ENCODE measurements at places on chromosomes 12 and 14.

DNA sequence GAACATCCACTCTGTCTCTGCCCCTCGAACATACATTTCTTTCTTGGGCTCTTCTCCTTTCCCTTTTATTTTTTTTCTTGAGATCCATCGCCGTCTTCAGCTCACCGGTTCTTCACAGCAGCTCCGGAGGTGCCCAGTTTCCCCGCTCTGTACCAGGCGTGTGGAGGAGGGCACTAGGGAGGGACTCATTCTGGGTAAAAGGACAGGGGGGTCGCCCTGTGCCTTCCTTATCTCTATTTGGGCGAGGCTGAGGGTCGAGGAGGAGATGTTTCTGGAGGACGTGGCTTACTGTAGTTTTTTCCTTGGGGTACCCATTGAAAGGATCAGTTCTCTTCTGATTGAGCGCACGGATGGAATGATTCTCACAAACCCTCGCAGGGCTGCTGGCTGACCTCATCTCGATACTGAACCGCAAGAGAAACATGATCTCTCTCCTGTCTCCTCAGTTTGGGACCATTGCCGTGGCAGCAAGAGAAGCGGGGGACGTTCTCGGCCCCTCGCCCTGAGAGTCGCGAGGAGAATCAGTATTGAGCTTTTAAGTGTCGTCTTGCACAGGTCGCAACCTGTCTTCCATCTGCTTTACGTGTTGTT, 386 bp downstream of the LIN52 start:
- DNase-seq: no peak

- DNase-seq: no peak
Observed at GRCh38 chr14:88521818-88522217, 33.0 kb downstream of the PTPN21 start.

GRCh38 chr12:99712281-99712680, 64.7 kb downstream of the GARIN6 start:
- DNase-seq: no peak

DNA sequence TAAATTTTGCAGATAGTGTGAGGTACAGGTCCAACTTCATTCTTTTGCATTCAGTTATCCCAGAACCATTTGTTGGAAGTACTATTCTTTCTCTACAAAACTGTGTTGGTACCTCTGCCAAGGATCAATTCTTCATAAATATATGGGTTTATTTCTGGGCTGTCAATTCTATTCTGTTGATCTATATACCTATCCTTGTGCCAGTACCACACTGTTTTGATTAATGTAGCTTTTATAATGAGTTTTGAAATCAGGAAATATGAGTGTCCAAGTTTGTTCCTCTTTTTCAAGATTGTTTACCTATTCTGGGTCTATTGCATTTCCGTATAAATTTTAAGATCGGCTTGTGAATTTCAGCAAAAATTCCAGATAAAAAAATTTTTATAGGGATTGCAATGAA, 48.1 kb downstream of the RERG start:
- no peak for DNase-seq

GRCh38 chr12:72207079-72207478, 65.1 kb upstream of the TRHDE start:
- no peak for DNase-seq

GRCh38 chr12:132818562-132818961, 10.1 kb downstream of the GOLGA3 start:
- DNase-seq: no peak

- DNase-seq: no peak
Observed at GRCh38 chr14:59679872-59680271, 103.3 kb upstream of the CCDC175 start.

GRCh38 chr12:68434391-68435298, 102.5 kb upstream of the MDM1 start:
- no peak for DNase-seq

GRCh38 chr14:72640911-72641485, 252.9 kb downstream of the DPF3 start:
- no peak for DNase-seq

GRCh38 chr12:85662207-85662602, 174.0 kb downstream of the RASSF9 start:
- DNase-seq: no peak

DNA sequence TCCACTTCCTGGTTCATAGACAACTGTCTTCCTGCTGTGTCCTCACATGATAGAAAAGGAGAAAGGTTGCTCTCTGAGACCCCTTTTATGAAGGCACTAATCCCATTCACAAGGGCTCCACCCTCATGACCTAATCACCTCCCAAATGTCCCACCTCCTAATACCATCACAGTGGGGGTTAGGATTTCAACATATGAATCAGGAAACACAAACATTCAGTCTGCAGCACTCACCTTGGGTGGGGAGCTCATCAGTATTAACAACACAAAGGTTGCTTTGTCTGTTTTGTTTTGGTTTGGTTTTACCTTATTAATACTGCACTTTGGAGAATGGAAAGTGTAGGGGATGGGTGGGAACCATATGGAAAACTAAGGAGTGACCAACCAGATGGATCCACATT, 10.5 kb upstream of the SMCO2 start:
- no peak for DNase-seq

- no peak for DNase-seq
Observed at GRCh38 chr14:64979336-64980074, 7.2 kb upstream of the FNTB start.

GRCh38 chr12:88662961-88663360, 82.7 kb upstream of the KITLG start:
- DNase-seq: no peak

GRCh38 chr12:32277774-32278173, 121.6 kb upstream of the FGD4 start:
- DNase-seq: no peak

DNA sequence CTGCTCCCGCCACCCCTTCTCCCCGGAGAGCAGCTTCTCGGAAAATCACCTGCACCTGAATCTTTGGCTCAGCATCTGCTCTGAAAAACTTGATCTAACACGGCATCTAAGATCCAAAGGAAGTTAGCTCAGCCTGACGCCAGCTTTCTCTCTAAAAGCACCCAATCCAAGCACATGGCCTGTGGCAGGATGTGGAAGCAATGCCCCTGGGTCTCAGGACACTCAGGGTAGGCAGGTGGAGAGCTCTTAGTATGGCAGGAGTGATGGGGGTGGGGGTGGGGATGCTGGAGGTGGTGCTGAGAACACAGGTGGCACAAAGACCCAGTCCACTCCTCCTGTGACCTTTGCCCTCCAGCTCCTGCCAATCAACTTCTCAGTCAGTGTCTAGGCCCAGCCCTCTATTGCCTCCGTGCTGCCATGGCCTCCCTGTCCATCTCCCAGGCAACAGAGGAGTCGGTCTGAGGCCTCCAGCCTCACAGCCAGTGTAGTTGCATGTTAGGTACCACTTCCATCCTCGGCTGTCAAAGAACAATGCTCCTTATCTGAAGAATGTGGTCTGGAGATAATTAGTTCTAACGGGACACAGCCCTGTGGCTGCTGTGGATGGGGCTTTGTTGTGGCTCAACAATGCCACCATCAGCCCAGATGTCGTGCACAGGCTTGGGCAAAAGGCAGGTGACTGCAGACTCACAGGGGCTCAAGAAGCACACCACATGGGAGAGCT, 180.0 kb upstream of the C14orf180 start:
- no peak for DNase-seq

DNA sequence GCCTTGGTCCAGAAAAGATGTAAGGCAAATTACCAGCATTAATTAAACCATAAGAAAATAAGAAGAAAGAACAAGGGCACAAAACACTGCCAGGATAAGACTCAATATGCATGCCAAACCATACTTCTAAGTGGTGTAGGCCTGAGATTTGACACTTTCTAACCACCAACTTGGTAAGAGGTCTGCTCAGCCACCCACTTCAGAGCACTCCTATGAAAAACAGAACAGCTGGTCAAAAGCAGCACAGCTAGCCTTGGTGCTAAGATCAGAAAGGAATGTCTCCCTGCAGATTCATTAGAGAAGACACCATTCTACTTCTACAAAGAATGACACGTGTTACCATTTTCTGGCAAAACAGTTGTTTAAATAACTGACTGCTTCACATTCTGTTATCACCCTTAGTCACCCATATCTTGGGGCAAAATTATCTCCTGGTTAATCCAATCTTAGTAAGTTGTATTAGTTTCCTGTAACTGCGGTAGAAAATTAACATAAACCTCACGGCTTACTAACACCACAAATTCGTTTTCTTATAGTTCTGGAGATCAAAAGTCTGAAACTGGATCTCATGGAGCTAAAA, 13.2 kb downstream of the RPS6KA5 start:
- DNase-seq: no peak

DNA sequence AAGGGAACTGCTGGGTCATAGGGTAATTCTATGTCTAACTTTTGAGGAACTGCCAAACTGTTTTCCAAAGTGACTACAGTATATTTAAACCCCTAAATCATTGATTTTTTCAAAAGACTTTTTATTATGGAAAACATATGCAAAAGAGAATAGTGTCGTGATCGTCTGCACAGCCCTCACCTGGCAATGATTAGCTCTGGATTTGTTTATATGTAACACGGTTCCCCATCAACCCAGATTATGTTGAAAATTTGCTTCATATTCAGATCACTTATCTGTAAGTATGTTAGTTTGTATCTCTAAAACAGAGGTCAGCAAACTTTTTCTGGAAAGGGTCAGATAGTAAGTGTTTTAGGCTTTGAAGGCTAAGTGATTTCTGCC, 52.7 kb downstream of the CCDC92 start:
- no peak for DNase-seq

DNA sequence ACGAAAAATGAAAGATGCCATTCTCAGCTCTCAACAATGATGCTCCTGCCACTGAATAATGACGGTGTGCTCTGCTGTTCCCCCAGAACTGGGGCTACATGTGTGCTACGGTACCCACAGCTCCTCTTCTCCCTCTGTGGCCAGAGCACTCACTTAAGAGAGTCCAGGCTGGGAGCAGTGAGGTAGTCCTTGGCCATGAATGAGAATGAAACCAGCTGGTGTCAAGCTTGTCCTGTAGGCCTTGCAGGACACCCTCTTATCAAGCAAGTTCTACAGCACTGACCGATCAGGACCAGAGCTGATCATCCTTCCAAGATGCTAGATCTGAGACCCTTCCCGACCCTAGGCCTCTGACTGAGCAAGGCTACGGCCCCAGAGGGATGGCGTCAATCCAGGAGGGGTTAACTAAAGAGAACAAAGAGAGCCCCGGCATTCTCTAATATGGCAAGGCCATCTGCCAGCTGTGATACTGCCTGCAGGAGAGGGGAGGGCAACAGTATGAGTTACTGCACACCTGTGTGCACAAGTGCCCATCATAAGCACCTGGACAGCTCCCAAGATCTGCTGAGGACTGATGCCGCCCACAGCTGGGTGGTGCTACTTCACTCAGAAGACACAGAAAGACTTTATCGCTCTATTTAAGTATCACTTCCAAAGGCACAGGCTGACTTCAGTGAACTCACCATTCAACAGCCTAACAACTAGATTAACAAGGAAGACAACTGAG, 30.5 kb downstream of the APPL2 start:
- DNase-seq: no peak

- DNase-seq: no peak
Observed at GRCh38 chr14:100078997-100079725, 13.9 kb downstream of the EVL start.

- DNase-seq: no peak
Observed at GRCh38 chr12:132570635-132571034, 39.7 kb downstream of the LRCOL1 start.

- DNase-seq: no peak
Observed at GRCh38 chr12:53325511-53326061, 4.2 kb upstream of the AAAS start.

GRCh38 chr14:101719708-101720107, 41.8 kb upstream of the PPP2R5C start:
- DNase-seq: no peak
